ENCODE measurements at places on chromosomes 2 and 18. TPM values are rescaled to one million over a fixed set of nuclear protein-coding genes. Genes with fewer than 3 reads are reported as not detected.

DNA sequence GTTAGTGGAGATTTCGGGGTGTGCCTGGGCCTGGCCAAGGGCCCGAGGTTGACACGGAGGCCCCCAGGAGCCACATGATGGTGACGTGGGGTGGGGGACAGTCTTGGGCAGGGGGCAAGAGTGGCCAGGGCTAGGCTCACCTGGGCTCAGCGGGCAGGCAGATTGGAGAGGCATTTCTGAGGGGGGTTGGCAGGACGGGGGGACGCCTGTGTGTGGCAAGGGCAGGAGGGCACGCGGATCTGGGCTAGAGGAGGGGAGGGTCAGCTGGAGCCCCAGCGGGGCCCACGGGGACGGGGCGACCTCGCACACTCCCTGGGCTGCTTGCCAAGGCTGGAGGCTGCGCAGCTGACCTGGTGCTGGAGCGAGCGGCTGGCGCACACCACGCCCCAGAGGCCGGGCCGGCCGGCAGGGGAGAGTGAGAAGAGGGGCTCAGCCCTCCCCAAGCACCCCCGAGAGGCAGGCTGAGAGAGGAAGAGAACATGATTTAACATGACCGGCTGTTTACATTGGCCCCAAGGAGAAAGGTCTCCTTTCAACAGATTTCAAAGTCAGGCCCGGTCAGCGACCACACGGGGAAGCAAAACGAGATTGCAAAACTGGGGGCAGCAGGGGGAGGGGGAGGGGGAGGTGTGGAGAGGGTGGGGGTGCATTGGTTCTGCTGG is 38.0 kb upstream of the SNED1 start:
- peak; percentile 53 for DNase-seq

GRCh38 chr18:63422864-63423304 is 608 bp upstream of the VPS4B start:
- no peak for DNase-seq

GRCh38 chr2:199988151-199988550 is 32.8 kb downstream of the MAIP1 start:
- DNase-seq: no peak

DNA sequence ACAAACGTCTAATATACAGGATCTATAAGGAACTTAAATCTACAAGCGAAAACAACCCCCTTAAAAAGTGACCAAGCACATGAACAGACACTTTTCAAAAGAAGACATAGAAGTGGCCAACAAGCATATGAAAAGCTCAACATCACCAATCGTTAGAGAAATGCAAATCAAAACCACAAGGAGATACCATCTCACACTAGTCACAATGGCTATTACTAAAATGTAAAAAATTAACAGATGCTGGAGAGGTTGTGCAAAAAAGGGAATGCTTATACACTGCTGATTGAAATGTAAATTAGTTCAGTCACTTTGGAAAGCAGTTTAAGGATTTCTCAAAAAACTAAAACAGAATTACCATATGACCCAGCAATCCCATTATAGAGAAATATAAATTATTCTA is 1148.5 kb upstream of the FAM98A start:
- no peak for DNase-seq

DNA sequence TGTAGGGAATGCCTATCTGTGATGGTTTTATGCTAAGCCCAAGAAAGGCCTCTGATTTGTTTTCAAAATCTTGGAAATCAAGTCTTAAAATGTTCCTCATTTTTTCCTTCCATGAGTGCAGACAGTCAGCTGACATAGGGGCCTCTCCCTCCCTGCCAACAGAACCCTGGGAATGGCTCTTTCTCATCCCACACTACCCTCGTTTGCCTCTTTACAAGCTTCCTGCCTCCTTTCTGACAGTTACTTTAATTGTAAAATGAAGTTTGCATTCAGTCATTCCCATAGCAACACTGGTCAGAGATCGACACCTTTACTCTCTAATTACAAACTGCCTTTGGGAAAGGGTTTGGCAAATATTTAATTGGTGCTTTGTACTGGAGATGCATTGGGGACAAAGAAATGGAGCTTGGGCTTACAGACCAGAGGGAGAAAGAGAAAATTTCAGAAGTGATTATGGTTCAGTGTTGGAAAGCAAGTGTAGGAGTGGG is 25.4 kb downstream of the KIF5C start:
- DNase-seq: no peak

DNA sequence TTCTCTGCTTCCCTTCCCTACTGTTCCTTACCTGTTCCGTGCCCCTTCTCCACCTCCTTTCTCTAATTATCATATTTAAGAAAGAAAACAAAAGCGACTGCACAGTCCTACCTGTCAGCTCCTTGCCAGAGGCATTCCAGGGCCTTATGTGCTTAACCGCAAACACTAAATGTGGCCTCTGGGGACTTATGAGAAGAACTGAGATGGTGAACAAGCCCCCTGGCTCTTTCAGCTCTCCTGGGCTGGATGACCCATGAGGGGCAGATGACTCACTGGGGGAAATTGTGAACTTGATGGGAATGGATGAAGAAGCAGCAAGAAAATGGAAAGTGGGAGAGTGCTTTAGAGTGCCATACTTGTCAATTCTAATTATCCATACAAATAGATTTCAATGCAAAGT is 106.3 kb upstream of the LYPD1 start:
- no peak for DNase-seq

GRCh38 chr2:138183705-138184104 is 219.4 kb downstream of the HNMT start:
- no peak for DNase-seq

- DNase-seq: no peak
Measured at GRCh38 chr2:191516260-191516659, 161.7 kb upstream of the NABP1 start.

DNA sequence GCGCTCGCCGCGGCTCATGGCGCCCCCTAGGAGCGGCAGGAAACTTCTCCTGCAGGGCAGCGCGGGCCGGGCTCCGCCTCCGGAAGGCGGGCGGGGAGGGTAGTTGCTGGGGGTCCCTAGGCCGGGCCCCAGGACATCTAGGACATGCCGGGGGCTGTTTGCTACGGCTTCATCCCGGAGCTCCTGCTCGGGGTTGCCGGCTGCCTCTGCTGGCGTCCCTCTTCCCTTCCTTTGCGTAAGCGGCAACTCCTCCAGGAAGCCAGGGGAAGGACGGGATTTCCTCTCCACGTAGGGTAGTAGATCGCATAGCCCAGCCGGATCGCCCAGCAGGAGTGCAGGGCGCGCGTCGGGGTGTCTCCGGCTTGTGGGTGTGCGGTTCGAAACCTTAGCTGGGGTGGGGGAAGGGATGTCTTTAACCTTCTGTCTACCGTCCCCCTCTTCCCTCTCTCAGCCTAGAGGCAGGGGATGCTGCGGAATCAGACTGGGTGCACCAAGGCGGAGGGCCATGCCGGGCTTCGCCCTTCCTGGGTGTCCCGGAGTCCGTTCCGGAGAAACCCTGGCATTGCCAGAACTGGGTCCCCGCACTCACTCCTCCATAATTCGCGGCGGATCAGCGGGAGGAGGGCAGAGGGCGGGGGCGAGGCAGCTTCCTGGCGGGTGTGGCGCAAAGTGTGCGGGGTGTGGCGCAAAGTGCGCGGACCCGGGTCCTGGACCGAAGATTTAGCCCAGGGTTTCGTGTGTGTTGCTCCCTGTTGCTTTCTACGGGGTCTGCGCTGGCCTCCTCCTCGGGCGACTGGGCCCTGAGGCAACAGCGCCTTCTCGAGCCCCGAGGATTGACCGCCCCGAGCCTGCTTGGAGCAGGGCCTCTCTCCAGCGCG is 12.2 kb upstream of the SKOR2 start:
- no peak for DNase-seq

- DNase-seq: no peak
Measured at GRCh38 chr2:108607706-108608301, 73.5 kb downstream of the LIMS1 start.

DNA sequence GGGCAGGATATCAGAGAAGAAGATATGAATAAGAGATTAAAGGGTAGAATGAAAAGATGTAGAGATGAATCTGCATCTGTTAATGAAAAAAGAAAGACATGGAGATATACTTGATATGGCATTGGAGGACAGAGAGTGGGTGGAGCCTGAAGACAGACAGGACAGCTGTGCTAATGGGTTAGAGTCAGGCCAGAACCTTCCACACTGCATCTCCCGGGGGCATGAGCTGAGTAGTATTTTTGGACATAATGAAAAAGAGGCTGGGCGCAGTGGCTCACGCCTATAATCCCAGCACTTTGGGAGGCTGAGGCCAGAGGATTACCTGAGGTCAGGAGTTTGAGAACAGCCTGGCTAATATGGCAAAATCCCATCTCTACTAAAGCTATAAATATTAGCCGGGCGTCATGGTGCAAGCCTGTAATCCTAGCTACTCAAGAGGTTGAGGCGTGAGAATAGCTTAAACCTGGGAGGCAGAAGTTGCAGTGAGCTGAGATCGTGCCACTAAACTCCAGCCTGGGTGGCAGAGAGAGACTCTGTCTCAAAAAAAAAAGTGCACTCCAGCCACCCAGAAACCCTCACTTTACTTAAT is 11.4 kb downstream of the FLACC1 start:
- no peak for DNase-seq

GRCh38 chr2:79219383-79219988 is 59.9 kb upstream of the REG3A start:
- DNase-seq: no peak

DNA sequence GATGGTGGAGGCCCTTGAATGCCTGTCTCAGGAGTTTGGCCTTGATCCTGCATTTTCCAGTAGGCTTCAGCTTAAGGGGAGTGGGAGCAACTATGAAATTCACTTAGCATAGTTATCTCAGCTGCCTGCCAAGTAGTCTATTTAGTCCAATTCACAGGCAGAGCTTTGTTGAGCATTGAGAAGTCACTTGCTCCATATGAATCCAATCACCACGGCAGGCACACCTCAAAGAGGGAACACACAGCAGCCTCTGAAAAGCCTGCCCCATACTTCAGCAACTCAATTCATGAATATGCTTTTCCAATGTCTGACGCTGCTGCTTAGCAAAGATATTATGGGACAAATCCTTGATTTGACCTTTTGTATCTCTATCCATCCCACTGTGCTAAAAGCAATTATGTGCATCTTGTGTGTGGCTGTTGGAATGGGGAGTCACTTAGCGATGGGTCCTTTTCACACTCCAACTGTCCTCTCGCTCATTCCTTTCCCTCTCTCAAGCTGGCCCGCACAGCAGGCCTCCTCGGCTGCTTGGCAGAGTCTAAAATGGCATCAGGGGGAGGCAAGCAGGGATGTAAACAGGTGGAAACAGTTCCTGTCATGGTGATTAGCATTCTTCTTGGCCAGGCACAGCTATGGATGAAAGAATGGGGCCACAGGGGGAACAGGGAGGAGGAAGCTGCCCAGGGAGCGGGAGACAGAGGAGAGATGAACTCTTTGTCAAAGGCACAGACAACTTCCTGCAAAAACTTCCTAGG is 56.0 kb upstream of the LRPPRC start:
- DNase-seq: no peak

GRCh38 chr2:37552339-37552738 is 119.1 kb downstream of the CDC42EP3 start:
- no peak for DNase-seq

DNA sequence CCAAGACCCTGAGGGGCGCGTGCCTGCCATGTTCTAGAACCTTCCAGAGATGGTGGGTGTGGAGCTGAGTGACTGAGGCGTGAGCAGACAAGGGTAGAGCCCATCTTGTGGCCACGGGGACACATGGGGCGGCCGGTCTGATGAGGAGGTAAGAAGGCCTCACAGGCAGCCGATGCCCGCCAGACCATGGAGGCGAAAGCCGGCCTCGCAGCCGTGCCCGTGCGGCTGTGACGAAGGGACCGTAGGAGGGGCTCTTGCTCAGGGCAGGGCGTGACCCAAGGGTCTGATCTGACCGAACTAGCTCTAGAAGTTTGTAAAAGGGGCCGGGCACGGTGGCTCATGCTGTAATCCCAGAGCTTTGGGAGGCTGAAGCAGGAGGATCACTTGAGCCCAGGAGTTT is 19.6 kb downstream of the D2HGDH start:
- no peak for DNase-seq

DNA sequence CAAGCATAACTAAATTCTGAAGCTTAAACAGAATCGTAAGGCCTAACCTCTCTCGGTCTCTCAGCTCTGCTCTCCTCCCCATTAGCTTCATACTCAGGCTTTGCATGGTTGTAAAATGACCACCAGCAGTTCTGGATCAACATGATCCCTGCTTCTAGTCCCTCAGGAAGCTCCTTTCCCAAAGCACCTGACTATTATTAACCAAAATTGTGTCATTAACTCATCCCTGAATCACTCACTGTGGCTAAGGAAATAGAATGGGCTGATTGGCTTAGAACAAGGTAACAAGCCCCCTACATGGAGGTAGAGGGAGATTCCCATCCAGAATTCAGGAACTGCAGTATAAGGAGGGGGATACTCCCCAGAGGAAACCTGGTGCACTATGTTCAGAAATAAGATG is 448.3 kb downstream of the ARHGAP15 start:
- no peak for DNase-seq

GRCh38 chr2:27010139-27010538 is 22.6 kb upstream of the TMEM214 start:
- no peak for DNase-seq

GRCh38 chr2:108396845-108397244 is 19.1 kb downstream of the SULT1C4 start:
- no peak for DNase-seq

GRCh38 chr2:163213661-163214081 is 375.1 kb upstream of the KCNH7 start:
- DNase-seq: no peak

DNA sequence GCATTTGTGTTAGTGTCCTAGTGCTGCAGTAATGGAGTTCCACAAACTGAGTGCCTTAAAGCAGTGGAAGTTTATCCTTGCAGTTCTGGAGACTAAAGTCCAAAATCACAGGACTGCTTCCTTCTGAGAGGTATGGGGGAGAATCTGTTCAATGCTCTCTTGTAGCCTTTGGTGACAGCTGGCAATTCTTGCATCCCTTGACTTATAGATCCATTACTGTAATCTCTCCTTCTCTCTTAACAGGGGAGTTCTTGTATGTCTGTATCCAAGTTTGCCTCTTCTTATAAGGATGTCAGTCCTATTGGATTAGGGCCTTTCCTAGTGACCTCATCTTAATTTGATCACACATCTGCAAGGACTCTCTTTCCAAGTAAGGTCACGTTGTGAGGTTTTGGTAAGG is 69.9 kb downstream of the XRCC5 start:
- DNase-seq: no peak

DNA sequence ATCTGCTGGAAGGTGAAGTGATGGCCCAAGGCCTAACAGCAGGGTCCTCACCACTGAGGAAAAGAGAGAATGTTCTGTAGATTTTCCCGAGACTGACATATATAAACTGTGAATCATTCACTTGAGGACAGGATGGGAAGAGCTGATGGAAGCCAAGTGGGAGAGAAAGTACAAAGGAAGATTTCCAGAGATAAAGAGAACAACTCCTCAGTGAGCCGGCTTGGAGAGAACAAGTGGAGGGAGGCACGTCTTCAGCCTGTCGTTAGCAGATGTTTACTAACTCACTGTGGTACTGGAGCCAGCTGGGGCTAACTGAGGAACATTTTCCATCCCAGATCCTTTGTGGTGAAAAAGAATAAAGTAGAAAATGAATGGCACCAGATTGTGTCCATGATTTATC is 552.9 kb upstream of the TNP1 start:
- DNase-seq: no peak

The EFR3B gene
- 8.1 TPM for polyA plus RNA-seq

The HOXD13 gene
- polyA plus RNA-seq: 0.24 TPM

The EIF2AK3 gene
- polyA plus RNA-seq: 28.2 TPM

The STRN gene
- polyA plus RNA-seq: 21.4 TPM

The B4GALT6 gene
- 14.3 TPM for polyA plus RNA-seq

The C1GALT1C1L gene
- polyA plus RNA-seq: 4.2 TPM

The CYTIP gene
- polyA plus RNA-seq: 1.7 TPM

The TUBA3E gene
- polyA plus RNA-seq: not detected

The PRSS56 gene
- 0.27 TPM for polyA plus RNA-seq
